ENCODE measurements at places on chromosomes 7 and 10. TPM values are rescaled to one million over a fixed set of nuclear protein-coding genes. Genes with fewer than 3 reads are reported as not detected.

Gene UTF1
- total RNA-seq = not detected

Gene NKX1-2
- total RNA-seq = 0.35 TPM

Gene GPNMB
- total RNA-seq = 1.6 TPM

Gene LIPK
- not detected for total RNA-seq

Gene PILRA
- total RNA-seq = 0.65 TPM

Gene BAIAP2L1
- 60.7 TPM for total RNA-seq

Gene HOXA6
- total RNA-seq = 2.0 TPM

Gene RBAK
- 14.6 TPM for total RNA-seq

Gene GSTO2
- 33.8 TPM for total RNA-seq

Gene RPEL1
- total RNA-seq = not detected

Gene TMEM270
- not detected for total RNA-seq

Gene ASZ1
- total RNA-seq = not detected

Gene KCP
- total RNA-seq = 0.42 TPM

Gene IDI2
- total RNA-seq = not detected

Gene GTPBP10
- 51.1 TPM for total RNA-seq

Gene EIF4H
- 365 TPM for total RNA-seq

Gene OR2A1
- not detected for total RNA-seq

Gene CSTF2T
- total RNA-seq = 18.0 TPM

Gene SLC29A4
- total RNA-seq = 0.96 TPM

Gene EZH2
- total RNA-seq = 48.1 TPM

Gene CDC14C
- total RNA-seq = not detected

Gene RGR
- total RNA-seq = not detected

Gene ZSWIM8
- 112 TPM for total RNA-seq

Gene EIF3A
- 226 TPM for total RNA-seq

Gene JCAD
- total RNA-seq = 0.26 TPM

Gene MMRN2
- 1.5 TPM for total RNA-seq

Gene CALHM3
- not detected for total RNA-seq

Gene STEAP1
- 3.1 TPM for total RNA-seq

Gene NCF1
- not detected for total RNA-seq

Gene FGL2
- total RNA-seq = not detected

Gene TNS3
- total RNA-seq = 33.3 TPM

Gene TAF5
- 3.1 TPM for total RNA-seq

Gene SP4
- 4.4 TPM for total RNA-seq

Gene TAC1
- total RNA-seq = not detected

Gene CFAP58
- total RNA-seq = 1.1 TPM

Gene LRIT2
- not detected for total RNA-seq

Gene FRMPD2
- total RNA-seq = 0.98 TPM

Gene RBP3
- total RNA-seq = not detected

Gene BUD31
- 262 TPM for total RNA-seq

Gene CYP2W1
- total RNA-seq = not detected

Gene HYAL4
- not detected for total RNA-seq

Gene HOXA3
- total RNA-seq = 8.2 TPM

Gene CLIP2
- 13.7 TPM for total RNA-seq

Gene GNAT3
- total RNA-seq = not detected

Gene SSC4D
- total RNA-seq = 0.42 TPM

Gene NUTM2A
- 0.82 TPM for total RNA-seq

Gene SPDYE8
- not detected for total RNA-seq

Gene AKAP9
- 39.2 TPM for total RNA-seq

Gene ZCCHC24
- 2.8 TPM for total RNA-seq

Gene NOC3L
- 24.9 TPM for total RNA-seq

Gene MUC12
- total RNA-seq = not detected

Gene RTKN2
- 1.6 TPM for total RNA-seq

Gene SFRP5
- not detected for total RNA-seq

Gene IGFBP1
- not detected for total RNA-seq

Gene PIK3AP1
- total RNA-seq = not detected

Data from MCF 10A (cell line).